ENCODE measurements at places on chromosomes 16 and 17.

- no peak for DNase-seq
Measured at GRCh38 chr17:38454532-38454931, 26.3 kb downstream of the ARHGAP23 start.

DNA sequence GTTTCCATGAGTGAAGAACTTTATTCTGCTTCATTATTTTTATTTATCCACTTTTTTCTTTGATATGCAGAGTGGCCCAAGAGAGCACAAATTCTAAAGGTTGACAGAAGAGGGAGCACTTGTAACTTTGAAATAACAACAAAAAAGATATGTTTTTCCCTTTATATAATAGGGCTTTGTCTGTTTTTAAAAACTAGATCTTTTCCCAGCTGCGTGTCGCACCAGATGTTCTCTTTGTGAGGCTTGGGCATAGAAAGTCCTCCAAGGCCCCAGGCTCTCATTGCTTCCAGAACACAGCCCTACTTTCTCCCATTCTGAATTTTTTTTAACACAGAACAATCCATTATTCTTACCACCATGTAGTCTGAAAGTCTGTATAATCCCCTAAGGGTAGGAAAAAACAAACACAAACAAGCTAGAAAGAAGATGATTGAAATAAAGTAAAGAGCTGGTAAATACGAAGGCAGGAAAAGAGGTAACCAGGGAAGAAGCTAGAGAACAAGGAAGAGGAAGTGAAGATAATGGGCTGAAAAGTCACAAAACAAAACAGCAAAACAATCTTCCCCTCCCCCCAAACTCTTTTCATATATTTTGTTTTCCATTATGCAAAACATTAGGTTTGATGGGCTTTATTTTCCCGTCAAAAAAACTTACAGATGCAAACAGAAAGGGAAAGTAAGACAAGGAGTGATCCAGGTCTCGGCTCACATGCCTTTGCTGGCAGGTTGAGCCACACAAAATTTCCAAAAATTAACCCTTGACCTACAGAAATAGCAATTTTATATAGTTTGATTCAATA is 160.4 kb downstream of the ABCA8 start:
- no peak for DNase-seq

GRCh38 chr17:83179374-83179773 is 100.0 kb downstream of the METRNL start:
- DNase-seq, result no peak

DNA sequence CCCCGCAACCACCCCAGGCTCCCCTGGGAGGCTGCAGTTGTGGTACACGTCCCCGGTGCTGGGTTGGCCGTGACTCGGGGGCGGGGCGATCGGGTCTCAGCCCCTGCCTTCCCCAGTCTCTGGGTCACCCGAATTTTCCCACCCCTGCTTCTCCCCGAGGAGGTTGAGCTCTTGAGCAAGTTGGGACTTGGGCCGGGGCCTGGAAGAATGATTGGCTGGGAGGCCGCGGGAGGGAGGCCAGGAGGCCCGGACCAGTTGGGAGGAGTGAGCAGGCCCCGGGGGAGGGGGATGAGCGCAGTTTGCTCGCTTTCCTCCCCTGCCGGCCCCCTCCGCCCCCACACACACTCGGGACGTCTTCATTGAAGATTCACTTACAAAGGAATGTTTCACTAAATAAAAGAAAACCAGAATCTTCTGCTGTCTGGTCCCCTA is 4.5 kb upstream of the HEXIM1 start:
- DNase-seq, result no peak

DNA sequence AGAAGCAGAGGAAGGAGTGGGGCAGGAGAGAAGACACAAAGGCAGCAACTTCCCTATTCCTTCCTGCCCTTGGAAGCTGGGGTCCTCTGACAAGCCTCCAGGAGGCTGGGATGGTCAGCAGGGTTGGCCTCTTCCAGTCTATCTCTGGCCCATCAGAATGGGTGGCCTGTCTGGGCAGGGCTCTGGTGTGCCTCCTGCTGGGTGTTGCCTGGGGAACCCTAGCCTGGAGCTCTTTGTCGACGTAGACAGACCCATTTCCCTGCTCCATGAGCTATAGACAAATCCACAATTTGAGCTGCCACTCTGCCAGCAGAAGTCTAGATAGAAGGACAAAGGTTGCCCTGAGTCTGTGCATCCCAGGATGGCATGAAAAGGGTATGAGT is 11.4 kb downstream of the IGFBP4 start:
- no peak for DNase-seq

DNA sequence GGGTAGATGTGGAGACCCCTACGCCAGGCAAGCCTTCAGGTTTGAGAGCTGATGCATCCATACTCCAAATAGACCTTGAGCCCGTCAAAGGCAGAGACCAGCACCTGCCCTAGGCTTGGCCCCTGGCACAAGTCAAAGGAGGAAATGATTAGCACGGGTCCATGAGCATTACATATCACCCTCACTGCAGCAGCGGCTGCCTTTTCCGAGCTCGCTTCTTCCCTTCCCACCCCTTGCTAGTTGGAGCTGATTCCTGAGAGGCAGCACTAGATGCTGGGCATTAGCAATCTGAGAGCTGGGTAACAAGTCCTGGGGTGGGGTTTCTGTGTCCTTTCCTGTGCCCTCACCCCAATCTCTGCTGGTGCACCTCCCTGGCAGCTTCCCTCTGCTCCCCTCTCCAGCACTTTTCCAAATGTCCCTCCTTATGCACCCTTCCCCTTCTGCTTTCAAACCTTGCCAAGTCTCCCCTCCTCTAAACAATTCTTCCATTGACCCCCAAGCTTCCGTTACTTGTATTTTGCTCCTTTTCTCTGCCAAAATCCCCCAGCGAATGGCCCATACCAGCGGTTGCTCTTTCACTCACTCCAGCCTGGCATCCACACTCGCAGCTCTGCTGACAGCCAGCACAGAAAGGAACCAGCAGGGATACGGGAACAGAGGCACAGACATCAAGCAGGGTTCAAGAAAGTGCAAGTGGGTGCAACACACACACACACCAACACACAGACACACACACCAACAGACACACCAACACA is 3.0 kb downstream of the CDRT4 start:
- no peak for DNase-seq

- no peak for DNase-seq
Measured at GRCh38 chr17:58741121-58741625, 14.5 kb upstream of the PPM1E start.

DNA sequence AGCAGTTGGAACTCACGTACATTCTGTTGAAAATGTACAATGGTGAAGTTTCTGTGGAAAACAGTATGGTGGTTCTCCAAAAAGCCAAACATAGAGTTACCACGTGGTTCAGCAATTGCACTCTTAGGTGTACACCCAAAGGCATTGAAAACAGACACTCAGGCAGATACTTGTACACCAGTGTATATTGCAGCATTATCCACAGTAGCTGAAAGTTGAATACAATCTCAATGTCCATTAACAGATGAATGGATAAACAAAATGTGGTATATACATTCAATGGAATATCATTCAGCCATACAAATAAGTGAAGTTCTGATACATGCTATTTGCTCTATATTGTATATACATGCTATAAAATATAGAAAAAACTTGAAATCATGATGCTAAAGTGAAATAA is 23.2 kb downstream of the TBX2 start:
- no peak for DNase-seq

DNA sequence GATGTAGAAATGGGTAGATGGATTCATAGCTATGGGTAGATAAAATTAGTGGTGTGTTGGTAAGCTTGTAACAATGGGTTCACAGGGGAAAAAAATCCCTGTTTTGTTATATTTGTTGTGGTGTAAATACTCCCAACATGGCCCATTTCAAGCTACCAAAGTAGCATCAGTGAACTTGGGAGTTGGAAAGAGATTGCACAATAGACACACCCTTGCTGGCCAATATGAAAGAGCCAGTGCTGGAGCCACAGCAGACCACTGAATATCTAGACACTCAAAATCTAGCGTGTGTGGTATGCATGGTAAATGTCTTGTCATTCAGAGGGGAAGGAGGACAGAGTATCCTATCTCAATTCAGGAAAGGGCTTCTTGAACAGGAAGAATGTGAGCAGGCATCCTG is 565.1 kb upstream of the SALL1 start:
- DNase-seq, result no peak

GRCh38 chr16:87976665-87977064 is 25.4 kb downstream of the BANP start:
- DNase-seq, result no peak

- DNase-seq, result no peak
Measured at GRCh38 chr17:4635823-4636375, 5.6 kb downstream of the ALOX15 start.

GRCh38 chr17:82876602-82877379 is 37.0 kb upstream of the ZNF750 start:
- DNase-seq, result no peak

DNA sequence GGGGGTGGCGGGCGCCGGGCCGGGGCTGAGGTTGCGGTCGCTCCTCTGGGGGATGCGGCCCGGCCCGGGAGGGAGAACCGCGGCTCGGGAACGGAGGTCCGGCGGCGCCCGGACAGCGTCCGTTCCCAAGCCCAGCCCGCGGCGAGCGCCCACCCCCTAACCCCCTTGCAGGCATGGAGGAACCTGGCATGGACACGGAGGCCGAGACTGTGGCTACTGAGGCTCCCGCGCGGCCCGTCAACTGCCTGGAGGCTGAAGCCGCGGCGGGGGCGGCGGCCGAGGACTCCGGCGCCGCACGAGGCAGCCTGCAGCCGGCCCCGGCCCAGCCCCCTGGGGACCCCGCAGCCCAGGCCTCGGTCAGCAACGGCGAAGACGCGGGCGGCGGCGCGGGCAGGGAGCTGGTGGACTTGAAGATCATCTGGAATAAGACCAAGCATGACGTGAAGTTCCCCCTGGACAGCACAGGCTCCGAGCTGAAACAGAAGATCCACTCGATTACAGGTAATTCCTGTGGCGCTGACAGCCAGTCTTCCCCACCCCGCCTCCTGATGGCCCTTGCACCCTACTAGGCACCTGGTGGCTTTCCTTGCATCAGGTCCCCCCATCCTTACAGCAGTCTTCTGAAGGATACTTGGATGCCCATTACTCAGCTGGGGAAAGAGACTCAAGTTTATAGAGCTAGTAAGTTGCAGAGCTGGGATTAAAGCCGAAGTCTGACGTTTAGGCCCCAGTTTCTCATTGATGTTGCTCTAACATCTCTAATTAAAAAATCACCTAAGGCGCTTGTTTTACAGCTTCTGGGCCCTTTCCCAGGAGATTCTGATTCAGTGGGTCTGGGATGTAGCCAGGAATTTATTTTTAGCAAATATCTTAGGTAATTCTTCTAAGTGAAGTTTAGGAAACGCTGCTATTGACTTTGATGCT is 514 bp downstream of the UBFD1 start:
- DNase-seq, result no peak

DNA sequence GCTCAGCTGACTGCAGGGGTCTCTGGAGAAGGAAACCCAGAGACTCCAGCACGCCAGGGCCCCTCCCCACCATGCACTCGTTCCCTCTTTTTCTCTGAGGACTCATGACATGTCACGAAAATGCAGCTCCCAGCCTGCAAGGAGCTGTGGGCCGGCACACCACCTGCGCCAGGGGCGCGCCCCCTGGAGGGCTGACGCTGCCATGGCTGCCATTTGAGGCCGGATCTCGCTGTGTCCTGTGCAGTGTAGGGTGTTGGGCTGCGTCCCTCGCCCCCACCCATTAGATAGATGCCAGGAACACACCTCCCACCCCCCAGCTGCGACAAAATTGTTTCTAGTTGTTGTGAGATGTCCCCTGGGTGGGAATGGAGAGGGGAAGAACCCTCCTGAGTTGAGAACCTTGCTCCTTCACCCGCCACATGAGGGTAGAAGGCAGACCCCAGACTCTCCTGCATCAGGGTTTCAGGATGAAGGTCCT is 8.2 kb downstream of the SYNGR2 start:
- peak; percentile 40 for DNase-seq
